ENCODE measurements at places on chromosomes 12 and 14.
A peak's percentile ranks its signal among the peaks of the same experiment; 100 is the strongest.

DNA sequence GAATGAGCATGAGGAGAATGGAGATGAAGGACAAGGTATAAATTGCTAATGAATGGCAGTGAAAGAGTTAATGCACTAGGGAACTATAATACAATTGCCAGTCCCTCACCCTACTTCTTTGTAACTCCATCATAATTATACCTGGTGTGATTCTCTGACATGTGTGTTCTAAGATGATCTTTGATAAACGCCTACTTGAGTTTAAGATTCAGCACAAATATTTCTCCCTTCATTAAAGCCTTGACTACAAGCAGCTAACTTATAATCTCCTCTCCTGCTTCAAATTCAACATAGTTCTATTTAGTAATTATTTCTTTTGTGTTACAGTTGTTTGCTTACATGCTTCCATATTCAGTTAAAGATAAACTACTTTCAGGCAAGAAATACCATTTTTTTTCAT is 9.7 kb upstream of the CLEC2A start:
- no peak for DNase-seq

GRCh38 chr12:38662829-38663228 is 242.6 kb downstream of the CPNE8 start:
- DNase-seq: no peak

DNA sequence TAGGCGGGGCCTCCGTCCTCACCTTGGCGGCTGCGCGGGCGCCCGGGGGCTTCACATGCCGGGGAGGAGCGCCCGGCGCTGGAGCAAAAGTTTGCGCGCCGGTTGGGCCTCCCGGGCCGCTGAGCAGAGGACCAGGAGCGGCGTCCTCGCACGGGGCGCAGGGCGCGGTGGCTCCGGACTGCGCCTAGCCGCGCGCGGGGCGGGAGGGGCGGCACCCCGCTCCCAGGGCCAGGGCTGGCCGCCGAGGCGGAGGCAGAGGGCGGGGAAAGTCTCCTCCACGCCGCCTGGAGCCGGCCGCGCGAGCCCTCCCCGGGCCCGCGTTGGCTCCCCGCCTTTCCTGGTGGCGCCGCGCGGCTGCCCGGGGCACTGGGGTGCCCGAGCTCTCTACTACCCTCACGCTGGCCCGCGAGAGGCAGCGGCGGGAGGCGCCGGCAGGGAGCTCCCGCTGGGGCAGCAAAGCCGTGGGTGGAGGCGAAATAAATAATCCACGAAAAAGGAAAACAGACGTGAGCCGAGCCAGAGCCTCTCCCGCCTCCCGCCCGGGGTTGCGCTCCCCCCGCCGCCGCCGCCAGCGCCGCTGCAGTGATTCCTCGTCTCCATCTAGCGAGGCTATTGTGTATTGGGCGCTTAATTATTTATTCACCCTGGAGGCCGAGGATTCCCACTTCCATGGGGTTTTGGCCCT is 400 bp upstream of the PRIMA1 start:
- peak; percentile 73 for DNase-seq

- DNase-seq: no peak
Measured at GRCh38 chr12:116380108-116380507, 102.6 kb upstream of the MED13L start.

DNA sequence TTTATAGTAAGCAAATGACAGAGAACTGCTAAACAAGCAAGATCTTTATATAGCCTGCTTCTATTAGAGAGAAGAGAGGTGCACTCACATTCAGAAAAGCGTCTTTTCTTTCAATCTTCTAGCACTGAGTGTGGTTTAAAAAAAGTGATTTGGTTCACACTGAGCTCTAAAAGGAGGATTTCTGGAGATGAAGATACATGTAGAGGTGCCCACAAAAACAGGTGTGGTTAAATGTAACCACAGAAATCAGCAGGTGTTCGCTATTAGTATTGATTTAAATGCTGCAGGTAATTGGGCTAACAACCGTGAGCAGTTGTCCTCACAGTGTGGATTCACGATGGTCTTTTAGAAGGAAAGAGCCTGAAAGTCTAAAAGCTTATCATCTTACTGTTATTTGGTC is 10.7 kb downstream of the PKP2 start:
- DNase-seq: peak; percentile 69

DNA sequence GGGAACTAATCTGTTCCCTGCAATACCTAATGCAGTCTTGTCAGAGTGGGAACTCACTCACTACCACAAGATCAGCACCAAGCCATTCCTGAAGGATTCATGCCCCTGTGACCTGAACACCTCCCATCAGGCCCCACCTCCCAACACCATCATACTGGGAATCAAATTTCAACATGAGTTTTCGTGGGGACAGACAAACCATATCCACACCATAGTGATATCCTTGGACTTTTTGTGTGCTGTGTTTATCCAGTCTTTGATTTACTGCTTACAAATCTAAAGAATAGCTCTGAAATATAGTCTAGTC is 243.5 kb downstream of the FBXL14 start:
- no peak for DNase-seq

GRCh38 chr14:52106840-52107239 is 38.0 kb upstream of the NID2 start:
- no peak for DNase-seq

GRCh38 chr12:131346555-131347344 is 364.1 kb upstream of the SFSWAP start:
- no peak for DNase-seq

DNA sequence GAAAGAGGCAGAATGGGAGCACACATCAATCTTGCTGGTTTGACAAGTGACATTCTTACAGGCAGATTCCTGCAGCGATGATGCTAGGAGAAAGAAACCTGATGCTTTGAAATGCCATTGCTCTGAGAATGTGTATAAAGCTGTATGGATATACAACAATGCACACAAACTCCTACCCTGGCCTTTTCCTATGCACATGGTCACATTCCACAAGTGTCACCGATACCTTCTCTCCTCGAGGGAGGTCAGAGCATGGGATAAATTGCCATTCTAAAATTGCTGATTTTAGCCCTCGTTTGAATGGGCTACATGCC is 11.9 kb downstream of the FGF6 start:
- no peak for DNase-seq

- no peak for DNase-seq
Measured at GRCh38 chr12:76031081-76031413, 529 bp downstream of the PHLDA1 start.

- DNase-seq: no peak
Measured at GRCh38 chr12:6206327-6206726, 6.1 kb downstream of the CD9 start.

DNA sequence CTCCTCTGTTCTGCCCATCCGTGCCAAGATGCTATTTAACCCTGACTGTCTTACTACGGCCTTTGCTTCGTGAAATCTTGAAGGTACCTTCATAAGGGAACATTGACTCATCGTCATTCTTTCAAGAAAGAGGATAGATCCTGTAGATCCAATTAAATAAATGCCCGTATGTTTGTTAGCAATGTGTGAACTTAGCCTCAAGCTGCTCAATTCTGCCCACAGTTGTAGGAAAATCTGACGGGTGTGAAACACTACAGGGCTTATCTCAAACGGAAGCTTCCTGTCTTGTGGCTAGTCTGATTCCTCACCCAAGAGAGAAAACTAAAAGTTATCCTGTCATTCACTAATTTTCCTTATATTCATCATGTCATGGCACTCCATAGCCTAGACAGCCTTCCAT is 168.0 kb upstream of the TBX3 start:
- DNase-seq: no peak

GRCh38 chr12:69097619-69098368 is 141.6 kb upstream of the CPSF6 start:
- DNase-seq: no peak

DNA sequence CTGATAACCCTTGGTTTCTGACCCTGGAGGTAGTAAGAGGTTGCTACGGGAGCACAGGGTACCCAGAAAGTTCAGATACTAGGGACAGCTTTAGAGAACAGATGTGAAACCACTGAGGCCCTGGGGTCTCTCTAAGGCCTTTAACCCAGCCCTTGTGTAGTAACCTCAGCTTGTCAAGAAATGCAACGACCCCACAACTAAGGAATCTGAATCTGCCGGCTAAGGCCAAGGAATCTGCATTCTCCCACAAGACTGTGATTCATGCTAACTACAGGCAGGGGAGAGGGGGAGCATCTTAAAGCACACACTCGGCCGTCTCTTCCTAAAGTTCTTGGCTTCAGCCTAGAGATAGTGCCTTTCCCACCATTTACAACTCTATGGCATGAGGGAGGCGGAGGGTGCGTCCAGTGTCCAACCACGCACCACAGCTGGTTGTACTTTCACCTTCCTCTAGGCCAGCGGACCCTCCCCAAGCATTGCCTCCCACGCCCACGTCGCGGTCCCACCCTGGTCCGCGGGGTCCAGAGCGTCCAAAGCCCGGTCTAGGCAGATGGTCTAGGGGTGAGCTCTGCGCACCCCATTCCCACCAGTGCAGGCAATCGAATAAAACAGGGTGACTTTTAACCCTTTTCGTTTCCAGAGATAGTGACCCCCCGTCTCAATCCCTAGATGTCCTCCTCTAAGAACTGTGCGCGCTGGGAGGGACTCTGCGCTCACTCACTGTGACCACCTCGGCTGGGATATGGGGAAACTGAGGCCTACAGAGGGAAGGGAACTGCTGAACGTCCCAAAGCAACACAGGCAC is 735 bp upstream of the VASH1 start:
- no peak for DNase-seq

- DNase-seq: no peak
Measured at GRCh38 chr14:105492971-105493871, 2.2 kb downstream of the TEDC1 start.

GRCh38 chr12:643475-644302 is 19.6 kb downstream of the NINJ2 start:
- no peak for DNase-seq

DNA sequence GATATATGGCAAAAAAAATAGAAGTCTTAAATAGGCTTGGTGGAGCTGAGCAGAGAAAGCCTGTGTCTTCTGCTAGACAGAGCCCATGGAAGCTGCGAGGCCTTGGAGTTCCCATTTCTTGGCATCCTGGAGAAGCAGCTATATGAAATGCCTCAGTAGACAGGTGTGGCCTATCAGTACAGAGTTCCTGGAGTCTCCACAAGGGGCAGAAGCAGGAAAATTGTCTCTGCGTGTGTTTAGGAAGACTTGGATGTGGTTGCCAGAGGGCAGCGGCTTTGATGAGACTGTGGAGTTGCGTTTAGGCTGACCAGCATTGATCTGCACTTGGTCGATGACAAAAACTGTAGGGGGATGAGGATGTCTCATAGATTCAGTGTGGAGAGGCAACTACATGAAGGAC is 334.5 kb upstream of the SEL1L start:
- no peak for DNase-seq
